Cortex of kidney (tissue), 1 donor: ENCODE measurements at places on chromosomes 12 and 14.

DNA sequence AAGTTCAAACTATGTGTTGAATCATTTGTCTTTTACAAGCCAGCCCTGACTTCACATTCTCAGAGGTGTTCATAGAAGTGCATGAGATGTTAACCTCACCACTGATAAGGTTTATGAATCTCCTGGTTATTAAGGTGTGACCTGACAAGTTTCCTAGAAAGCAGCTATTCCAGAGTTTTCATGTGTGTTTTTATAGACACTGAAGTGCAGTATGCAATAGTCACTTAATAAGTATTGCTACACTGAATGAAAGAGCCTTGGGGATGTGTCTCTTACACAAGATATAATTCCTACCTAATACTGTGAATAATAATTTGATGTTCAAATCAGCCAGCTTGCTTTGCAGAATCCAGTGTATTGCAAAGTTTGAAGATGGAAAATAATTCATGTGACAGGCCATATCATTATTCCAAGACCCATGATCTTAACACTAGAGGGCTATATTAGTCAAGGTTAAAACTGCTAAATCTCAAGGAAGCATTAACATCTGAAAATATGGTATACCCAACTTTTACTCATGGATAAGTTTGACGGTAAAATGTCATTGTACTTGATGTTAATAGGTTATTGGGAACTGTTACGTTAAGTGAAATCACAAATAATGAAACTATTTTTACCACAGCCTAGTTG is 13.0 kb downstream of the SLC25A3 start:
- DNase-seq, result no peak

DNA sequence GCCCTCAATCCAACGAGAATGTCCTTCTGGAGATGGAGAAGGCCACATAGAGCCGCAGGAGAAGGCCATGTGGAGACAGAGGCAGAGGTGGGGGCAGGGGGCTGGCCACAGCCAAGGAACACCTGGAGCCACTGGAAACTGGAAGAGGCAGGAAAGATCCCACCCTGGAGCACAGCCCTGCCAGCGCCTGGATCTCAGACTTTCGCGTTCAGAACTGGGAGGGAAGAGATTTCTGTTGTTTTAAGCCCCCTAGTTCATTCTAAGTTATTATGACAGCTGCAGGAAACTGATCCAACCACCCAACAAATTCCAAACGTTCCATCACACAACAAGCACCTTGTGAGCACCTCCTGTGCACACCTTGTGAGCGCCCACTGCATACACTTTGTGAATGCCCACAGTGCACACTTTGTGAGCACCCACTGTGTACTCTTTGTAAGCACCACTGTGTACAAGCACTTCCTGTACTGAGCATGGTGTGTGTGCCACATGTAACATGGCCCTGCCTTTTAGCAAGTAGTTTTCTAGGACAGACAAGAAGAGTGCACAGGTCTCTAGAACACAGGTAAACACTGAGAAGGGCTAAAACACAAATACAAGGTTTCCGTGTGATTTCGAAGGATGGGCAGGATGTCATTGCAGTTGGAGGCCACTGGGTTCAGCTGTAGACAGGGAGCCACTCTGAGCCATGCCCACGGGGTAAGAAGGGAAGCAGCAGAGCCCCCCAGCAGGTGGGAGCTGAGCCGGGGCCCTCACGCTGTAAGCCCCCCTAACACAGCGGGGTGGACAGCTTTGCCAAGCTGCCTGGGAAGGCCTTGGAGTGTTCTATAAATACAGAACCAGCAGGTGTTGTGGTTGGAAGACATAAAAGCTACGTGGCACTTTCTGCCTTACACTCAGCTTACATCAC is 15.4 kb downstream of the RIMBP2 start:
- no peak for DNase-seq

- no peak for DNase-seq
Measured at GRCh38 chr12:106975993-106976658, 10.8 kb downstream of the MTERF2 start.

GRCh38 chr12:64039281-64039871 is 182.7 kb downstream of the KICS2 start:
- DNase-seq, result no peak

DNA sequence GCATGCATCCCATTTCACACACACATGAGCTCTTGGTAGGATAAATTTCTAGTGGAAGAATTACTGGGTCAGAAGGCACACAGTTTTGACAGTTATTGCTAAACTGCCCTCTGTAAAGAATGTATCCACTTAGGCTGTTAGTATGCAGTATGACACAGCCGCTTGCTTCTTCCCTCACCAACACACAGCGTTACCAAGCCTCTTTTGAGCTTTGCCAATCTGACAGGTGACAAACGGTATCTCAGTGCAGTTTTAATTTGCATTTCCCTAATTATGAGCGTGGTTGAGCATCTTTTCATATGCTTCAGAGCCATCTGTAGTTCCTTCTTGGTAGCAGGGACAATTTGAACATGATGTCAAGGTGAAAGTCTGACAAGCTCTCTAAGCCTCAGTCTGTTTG is 42.9 kb downstream of the HRK start:
- no peak for DNase-seq

DNA sequence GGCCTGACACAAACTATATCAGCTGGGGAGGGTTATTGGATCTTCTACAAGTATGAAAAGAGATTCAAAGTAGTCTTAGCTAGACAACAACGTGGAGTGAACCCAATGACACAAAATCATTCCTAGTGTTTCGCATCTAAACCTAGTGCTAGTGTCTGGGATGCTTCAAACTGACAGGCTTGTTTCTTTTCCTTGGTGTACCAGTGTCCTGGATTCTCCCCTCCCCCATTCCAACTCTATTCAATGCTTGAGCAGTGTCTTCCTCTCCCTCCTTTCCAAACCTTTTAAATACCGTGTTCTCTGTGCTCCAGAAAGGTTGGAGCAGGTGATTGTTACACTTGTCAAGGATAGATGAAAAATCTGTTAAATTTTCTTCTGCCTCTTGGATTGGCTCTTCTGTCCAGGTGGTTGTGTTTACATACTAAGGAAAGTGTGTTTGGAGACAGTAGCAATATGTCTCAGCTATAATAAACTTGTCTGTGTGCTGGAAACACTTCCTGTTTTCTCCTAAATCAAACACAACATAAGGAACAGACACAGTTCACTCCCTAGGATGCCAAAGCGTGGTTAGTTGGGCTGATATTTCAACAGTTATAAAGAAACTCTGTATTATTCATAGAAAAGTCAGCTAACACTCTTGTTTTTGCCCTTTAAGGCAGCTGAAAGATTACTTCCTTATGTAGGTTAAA is 14.4 kb upstream of the GUCY2C start:
- no peak for DNase-seq

GRCh38 chr12:70251661-70252060 is 8.4 kb downstream of the CNOT2 start:
- DNase-seq, result no peak

GRCh38 chr12:94427501-94428381 is 31.9 kb downstream of the CEP83 start:
- no peak for DNase-seq

- DNase-seq, result no peak
Measured at GRCh38 chr12:31773867-31774266, 45.0 kb upstream of the AMN1 start.

DNA sequence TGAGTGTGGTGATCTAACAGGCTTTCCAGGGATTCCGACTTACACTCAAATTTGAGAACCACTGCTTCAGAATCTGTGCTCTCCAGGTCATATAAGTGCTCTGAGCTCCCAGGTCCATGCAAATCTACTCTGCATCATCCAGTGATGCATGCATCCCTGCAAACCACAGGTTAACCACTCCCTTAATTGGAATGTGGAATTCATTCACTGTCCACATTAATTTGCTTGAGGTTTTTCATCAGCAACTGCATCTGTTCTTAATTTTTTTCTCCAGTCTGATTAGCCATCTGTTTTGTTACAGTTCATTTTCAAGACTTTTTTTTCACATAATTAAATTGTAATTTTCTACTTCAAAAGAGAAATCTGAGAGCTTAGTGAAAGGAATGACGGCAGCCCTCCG is 43.4 kb upstream of the RIN3 start:
- no peak for DNase-seq

DNA sequence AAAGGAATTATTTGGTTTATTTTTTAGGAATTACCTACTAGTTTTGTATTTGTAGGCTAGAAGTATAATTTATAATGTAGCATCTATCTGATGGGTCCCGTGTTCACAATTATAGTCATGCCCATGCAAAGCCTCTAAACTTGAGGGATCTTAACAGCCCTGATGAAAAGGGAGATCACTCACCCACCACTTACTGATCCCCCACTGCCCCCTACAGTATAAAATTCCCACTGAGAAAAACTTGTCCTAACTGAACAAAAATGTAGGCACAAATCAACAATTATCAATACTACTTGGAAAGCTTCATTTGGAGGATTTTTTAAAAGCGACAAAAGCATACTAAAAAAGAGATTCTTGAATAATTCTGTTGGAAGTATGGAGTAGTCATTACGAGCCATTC is 21.0 kb downstream of the WIF1 start:
- DNase-seq, result no peak

DNA sequence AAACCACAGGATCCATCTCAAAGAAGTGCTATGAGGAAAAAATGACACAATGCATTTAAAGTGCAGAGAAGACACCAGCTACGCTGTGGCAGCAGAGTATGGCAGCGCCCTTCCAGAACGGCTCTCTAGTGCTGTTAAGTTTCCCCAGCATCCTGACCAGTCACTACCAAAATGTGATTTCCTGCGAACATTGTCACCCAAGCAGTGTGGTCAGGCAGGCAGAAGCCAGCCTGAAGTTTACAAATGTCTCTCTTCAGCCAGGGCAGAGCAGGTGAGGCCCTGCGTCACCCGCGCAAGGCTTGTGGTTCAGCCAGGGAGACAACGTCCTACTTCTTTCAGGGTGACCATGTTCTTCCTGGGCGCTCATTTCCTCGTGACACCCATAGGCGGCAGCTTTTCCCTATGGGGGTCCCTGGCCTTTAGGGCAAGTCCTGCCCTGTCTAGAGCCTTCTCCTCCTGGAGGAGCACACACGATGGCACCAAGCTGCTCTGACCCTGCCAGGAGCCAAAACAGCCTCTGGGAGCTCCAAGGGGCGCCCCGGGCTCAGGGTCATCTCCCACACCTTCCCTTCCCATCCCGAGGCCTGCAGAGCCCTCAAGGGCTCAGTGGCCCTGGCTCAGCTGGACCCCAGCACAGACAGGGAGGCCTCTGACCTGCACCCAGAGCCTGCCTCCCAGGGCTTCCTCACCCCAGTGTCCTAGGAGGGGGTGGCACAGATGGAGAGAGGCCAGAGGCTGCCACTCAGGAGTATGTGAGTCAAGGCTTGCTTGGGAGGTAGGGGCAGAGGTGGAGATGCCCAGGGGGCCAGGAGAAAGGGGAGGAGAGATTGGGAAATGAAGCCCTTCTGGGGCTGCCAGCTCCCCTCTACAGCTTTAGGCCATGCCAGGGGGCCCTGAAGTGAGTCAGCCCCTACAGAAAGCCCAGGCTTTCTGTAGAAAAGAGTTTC is 41.9 kb downstream of the PSMA6 start:
- no peak for DNase-seq

- DNase-seq, result no peak
Measured at GRCh38 chr12:12973019-12973418, 21.0 kb upstream of the GPRC5D start.

- no peak for DNase-seq
Measured at GRCh38 chr14:62053188-62053587, 291.0 kb downstream of the SNAPC1 start.

GRCh38 chr12:72286526-72286925 is 14.4 kb downstream of the TRHDE start:
- no peak for DNase-seq

- no peak for DNase-seq
Measured at GRCh38 chr12:105587237-105587636, 256.7 kb downstream of the C12orf75 start.

- no peak for DNase-seq
Measured at GRCh38 chr14:32190673-32191072, 11.2 kb upstream of the RNU6-7 start.

DNA sequence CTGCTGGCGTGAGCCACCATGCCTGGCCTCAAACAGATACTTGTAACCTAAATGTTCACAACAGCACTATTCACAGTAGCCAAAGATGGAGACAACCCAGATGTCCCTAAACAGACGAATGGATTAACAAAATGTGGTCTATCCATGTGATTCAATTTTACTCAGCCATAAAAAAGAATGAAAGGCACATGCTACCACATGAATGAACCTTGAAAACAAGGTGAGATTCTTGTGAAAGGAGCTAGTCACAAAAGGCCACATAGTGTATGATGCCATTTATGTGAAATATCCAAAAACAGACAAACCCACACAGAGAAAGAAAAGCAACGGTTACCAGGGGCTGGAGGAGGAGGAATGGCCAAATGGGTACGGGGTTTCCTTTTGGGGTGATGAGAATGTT is 19.6 kb upstream of the P2RX7 start:
- DNase-seq, result no peak

- DNase-seq, result no peak
Measured at GRCh38 chr12:132530447-132530846, 40.5 kb downstream of the FBRSL1 start.

DNA sequence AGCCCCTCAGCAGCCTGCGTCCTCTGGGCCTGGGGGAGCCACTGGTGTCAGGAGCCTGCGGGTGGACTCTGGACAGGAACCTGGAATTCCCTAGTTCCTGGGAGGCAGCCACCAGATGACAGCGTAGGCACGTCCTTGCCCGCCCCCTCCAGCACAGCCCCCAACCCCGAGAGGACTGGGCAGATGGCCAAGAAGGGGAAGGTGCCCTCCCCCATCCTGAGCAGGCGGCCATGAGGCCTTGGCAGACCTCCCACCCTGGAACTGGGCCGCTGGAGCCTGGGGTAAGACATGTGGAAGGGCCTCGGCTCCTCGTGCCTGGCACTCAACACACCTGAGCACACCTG is 60.4 kb upstream of the FBRSL1 start:
- DNase-seq, result no peak

DNA sequence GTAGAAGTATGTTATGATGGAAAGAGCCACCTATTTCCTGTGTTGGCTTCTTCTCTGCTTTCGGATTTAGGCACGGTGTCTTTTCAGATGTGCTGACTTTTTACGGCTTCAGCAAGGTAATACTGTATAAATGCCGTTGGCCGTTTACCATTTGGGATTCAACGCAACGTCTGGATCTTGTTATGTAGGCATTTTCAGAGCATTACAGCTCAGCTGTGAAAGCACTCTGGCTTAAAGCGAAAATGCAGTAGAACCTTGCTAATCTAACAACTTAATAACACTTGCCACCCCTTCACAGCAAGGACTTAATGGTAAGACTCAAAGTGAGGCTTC is 229.9 kb downstream of the EFCAB11 start:
- DNase-seq, result no peak
